Urinary bladder (tissue), 4 donors: ENCODE measurements at places on chromosomes 16 and 17. TPM values are rescaled to one million over a fixed set of nuclear protein-coding genes. Genes with fewer than 3 reads are reported as not detected.

The CETP gene
- polyA plus RNA-seq = 0.25 TPM

The SGF29 gene
- polyA plus RNA-seq = 42.7 TPM

The GAS2L2 gene
- polyA plus RNA-seq = 0.09 TPM

The VASN gene
- 47.6 TPM for polyA plus RNA-seq

The PRCD gene
- 10.6 TPM for polyA plus RNA-seq

The CDRT15L2 gene
- polyA plus RNA-seq = not detected

The ZPBP2 gene
- polyA plus RNA-seq = 0.06 TPM

The AANAT gene
- not detected for polyA plus RNA-seq
